ENCODE measurements at places on chromosomes 1 and 21.

DNA sequence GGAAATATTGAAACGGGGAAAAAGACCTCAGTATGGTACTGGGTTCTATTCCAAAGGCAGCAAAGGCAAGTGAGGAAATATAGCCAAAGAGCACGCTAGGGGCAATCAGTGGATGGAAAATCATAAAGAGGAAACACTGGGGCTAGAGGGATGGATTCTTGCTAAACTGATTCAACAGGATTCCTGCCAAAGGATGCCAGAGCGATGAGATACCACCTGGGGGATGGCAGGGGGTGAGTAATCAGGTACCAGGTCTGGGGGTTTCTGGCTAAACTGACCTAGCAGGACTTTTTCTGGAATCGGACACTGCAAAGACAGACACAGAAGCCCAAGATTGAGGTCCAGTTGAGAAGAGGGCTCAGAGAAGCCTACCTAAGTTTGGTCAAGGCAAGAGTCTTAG, 6.7 kb downstream of the CHI3L2 start:
- DNase-seq, result no peak

DNA sequence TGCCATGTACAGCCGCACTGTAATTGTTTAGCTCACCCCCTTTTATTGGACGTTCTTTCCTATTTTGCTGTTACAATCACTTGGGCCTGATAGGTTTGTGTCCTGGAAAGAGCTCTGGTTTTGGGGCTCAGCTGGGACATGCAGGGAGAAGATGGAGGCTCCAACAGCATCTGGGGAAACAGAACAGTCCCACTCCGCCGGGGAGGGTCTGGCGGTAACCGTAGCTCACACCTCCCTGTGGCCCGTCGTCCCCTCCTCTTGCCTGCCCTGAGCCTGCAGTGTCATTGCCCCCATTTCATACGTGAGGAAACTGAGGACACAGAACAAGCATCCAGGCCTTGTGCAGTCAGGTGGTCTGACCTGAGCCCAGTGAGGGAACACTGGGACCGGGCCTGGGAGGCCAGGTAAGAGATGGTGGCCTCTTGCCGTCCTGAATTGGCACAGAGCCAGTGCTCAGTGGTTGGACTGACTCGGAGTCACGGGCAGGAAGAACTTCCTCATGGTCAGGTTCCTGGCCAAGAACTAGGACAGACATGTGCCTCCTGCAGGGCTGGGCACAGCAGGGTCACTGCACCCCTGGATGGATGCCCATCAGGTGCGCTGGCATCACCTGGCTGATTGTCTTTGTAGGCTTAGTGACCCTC, 41.8 kb downstream of the S100B start:
- no peak for DNase-seq

GRCh38 chr1:26031611-26032220, 10.1 kb downstream of the EXTL1 start:
- DNase-seq, result no peak

GRCh38 chr1:99786751-99787501, 20.5 kb upstream of the FRRS1 start:
- peak; percentile 19 for DNase-seq

GRCh38 chr1:156388174-156389137, 19.4 kb downstream of the RHBG start:
- peak; percentile 33 for DNase-seq

GRCh38 chr1:61618755-61619154, 106.2 kb downstream of the TM2D1 start:
- DNase-seq, result no peak

Data from B cell (primary cell).